ENCODE measurements at places on chromosomes 5 and 9.

DNA sequence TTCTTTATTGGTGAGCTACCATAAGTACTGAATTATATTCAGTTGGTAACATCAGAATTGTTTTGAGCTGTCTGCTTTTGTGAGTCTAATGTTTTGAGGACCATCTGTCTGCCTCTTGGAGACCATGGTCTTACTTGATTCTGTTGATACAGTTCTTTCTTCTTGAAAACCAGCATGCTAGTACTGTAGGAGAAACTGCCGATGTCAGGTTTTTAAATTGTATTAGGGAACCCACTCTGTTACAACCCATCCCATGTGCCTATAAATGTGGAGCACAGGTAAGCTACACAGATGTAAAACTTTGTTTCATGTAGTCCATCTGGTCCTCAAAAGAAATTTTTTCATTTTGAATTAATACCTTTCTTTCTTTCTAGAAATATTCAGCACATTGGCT, 103.4 kb upstream of the DMRTA1 start:
- no peak for DNase-seq

GRCh38 chr9:95171001-95171400, 146.5 kb downstream of the FANCC start:
- no peak for DNase-seq

DNA sequence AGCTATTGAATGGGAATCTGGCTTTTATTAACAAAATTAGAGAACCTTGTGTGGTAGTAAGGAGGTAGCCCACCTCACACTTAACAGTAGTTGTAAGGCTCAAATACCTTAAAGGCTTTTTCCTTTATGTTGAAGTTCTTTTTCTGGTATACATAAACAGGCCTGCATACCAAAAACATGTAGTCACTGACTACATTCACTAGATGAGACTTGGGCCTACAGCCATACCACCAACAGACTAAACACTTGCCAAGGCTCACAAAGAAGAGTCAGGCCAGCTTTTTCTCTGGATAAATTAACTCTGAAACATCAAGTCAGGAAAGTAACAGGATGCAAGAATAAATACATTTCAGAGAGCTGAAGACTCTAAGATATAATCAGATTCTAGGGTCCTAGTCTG, 78.6 kb upstream of the MPDZ start:
- no peak for DNase-seq

DNA sequence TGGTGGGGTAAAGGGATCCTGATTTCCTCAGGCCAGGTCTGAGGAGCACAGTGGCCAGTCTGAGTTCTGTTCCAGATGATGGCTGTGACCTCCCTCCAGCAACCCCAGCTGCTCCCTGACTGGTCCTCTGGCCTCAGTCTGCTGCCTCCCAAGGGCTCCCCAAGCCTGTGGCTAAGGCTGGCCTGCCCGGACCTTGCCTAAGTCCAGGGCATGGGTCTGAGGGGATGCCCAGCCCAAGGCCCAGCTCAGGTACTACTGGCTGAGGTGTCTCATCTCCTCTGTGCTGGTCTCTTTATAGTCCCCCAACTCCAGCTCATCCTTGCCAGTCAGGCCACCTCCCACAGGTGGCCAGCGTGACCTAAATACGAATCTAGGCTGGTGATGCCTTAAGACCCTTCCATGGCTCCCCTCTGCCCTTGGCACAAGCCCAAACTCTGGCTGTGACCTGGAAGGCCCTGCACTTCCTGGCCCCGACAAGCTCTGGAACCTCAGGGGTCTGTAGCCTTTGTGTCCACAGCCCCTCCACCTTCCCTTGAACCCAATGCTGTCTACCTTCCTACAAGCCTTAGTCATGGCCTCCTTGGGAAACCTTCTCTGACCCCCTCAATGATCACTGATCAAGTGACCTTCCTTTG, 9.8 kb downstream of the KIF12 start:
- DNase-seq = no peak

DNA sequence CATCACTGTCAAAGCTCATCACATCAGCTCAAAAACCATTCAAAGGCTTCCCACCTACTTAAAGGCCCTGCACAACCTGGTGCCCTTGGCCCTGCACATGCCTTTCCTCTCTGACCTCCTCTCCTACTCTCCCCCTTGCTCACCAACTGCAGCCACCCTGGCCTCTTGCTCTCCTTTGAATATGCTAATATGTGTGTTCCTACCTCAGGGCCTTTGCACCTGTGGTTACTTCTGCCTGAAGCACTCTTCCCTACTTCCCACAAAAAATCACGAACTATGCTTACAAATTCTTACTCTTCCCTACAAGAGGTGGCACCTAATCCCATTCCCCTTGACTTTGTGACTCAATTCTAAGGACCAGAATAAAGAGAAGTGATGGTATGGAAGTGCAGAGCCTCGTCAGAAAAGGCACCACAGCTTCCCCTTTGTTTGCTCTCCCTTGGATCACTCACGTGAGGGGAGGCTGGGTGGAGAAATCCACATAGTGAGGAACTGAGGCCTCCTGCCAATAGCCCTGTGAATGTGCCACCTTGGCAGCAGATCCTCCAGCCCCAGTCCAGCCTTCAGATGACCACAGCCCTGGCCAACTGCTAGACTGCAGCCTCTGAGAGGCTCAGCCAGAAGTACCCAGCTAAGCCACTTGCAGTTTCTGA, 3.2 kb upstream of the TMEM171 start:
- DNase-seq = no peak

DNA sequence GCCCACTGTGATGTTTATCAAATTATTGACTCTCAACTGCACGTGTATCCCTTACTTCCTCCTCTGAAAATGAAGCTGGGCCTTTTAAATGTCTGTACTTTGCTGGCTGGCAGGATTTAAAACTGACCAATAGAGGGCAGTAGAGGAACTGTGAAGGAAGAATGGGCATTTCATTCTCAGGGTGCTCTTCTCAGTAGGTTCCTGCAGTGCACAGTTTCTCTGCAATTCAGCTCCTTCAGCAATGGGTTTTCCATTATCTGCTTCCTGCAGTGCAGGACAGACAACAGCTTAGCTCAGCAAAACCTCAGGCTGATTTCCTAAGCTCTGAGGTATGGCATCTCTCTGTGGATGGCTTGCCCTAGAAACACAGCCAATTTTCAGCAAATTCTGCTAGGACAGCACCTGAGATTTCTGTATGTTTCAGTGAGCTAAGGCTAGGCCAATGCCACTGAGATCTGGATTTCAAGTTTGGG, 298.4 kb upstream of the PRDM9 start:
- peak; percentile 34 for DNase-seq

GRCh38 chr5:108720391-108720790, 27.3 kb upstream of the FER start:
- DNase-seq = no peak

DNA sequence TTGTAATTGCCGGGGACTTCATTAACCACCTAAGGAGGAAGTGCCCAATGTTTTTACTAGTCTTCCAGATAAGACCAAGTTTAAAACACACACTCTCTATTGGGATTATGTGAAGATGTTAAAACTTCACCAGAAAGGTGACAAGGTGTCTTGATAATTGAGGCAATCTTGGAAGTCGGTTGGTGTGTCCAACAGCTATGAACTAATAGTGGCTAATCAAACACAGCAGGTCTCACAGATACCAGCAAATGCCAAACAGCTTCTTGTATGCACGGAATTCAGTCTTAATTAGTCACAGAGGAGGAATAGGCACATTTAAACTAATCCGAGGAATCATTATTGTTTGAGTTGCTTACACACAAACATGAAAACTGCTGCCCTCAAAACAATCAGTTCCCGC, 214.5 kb downstream of the SEC61B start:
- no peak for DNase-seq

- no peak for DNase-seq
Measured at GRCh38 chr5:137234973-137235943, 263.9 kb downstream of the SPOCK1 start.

GRCh38 chr9:88746743-88747398, 211.9 kb downstream of the NXNL2 start:
- no peak for DNase-seq

- DNase-seq = no peak
Measured at GRCh38 chr9:126528111-126528510, 85.6 kb upstream of the LMX1B start.

DNA sequence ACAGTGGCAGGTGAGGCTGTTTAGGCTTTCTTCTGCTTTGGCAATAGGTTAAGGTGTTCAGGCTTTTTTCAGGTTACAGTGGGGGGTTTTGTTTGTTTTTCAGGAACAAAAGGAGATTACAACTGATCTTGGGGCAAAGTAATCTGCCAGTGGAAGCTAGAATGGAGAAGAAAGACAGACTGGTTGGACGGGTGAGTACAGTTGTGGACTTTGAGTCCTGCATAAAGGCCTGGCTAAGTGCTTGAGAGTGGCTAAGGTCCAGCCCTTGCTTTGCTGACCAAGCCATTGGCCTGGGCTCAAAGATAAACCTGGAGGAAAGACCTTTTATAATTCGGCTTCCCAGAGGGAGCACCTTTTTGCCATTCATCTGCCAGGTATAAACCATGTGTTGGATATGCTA, 63.1 kb downstream of the MTMR12 start:
- no peak for DNase-seq

DNA sequence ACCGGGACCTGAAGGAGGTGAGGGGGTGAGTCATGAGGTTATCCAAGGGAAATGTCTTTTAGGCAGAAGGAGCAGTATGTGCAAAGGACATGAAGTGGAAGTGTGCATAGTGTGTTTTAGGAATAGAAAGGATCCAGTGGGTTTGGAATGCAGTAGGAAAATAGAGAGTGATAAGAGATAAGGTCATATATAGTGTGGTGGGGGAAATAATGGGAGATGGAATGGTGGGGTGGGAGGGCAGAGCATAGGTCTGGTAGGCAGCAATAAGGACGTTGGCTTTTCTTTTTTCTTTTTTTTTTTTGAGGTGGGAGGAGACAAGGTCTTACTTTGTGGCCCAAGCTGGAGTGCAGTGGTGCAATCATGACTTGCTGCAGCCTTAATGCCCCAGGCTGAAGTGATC, 17.8 kb downstream of the SNX24 start:
- no peak for DNase-seq

DNA sequence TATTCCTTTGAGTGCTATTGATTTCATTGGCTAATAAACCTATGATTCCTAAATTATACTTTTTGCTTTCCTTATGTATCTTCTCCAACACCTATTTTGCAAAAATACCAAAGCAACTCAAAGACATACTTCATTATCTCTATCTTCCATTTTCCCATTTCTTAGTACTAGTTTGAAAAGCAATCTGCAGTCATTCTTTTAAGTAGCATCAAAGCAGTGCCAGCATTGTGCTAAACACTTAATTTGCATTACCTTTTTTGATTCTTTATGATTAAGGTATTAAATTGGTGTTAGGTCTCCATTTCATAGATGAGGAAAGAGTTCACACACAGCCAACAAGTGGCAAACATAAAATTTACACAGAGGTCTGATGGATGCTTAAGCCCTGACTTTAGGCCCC, 330.3 kb downstream of the ARL15 start:
- DNase-seq = no peak

- DNase-seq = no peak
Measured at GRCh38 chr5:172569861-172570558, 71.1 kb upstream of the NEURL1B start.

GRCh38 chr5:3377831-3378230, 217.8 kb upstream of the IRX1 start:
- no peak for DNase-seq

- DNase-seq = no peak
Measured at GRCh38 chr9:130663977-130664250, 480 bp upstream of the PRDM12 start.

- peak; percentile 79 for DNase-seq
Measured at GRCh38 chr5:179906795-179907555, 722 bp downstream of the TBC1D9B start.

DNA sequence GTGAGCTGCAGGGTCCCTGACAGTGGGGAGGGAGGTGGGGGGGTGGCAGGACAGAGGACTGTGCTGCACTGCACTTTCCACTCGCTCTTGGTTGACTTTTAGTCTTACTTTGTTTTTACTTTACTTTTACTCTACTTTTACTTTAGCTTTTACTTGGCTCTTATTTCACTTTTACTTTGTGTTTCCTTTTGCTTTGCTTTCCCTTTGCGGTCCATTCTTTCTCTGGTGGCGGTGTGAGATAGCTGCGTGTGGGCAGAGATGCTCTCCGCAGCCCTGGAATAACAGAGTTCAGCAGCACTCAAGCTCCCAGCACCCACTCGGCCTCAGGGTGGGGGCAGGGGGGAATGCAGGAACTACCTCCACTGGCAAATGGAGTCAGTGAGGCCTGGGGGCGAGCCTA, 4.7 kb downstream of the AK8 start:
- DNase-seq = no peak

GRCh38 chr9:127898433-127899127, 823 bp downstream of the ST6GALNAC6 start:
- peak; percentile 73 for DNase-seq

- DNase-seq = no peak
Measured at GRCh38 chr5:39450487-39450886, 25.7 kb upstream of the DAB2 start.

GRCh38 chr9:89536145-89536574, 38.2 kb upstream of the SEMA4D start:
- DNase-seq = no peak

- no peak for DNase-seq
Measured at GRCh38 chr5:86999951-87000350, 267.7 kb upstream of the RASA1 start.

DNA sequence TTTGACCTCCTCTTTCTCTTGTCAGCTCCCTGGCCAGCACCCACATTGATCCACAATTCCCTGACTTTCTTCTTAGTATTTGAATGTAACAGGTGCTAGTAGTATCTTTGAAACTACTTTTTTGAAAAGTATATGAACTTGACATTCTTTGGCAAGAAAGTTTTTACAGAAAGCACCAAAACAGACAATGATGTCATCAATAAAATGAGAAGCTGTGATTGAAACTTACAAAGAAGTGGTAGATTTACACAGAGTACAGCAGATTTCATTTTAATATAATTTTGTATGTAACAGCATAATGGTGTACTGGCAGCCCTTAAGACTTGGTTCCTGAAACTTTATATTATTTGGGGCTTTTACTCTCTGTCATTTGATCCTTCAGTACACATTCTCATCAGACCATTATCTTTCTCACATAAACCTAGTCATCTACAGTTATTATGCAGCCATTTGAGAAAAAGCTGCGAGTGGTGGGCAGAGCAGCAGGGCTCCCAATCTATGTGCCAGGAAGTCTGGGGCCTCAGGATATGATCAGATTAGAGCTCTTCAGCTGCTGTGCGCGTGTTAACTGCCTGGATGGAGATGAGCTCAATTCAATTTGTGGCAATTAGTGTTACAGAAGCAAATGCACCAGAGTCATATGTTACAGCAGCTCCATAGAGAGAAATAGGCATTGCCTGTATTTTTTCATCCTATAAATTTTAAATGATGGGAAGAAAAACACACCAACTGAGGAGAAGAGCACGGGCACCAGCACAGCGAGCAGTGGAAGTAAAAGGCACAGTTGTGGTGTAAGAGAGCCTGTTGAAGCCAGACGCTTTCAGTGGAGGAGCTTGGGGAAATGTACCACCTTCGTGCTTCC, 126.1 kb downstream of the STARD4 start:
- DNase-seq = peak; percentile 60

- DNase-seq = no peak
Measured at GRCh38 chr9:123365881-123366528, 10.0 kb downstream of the CRB2 start.

- DNase-seq = no peak
Measured at GRCh38 chr5:170217831-170218230, 15.0 kb upstream of the C5orf58 start.

- DNase-seq = peak; percentile 20
Measured at GRCh38 chr9:16726029-16726428, 144.4 kb downstream of the BNC2 start.

GRCh38 chr5:174459071-174459702, 265.2 kb upstream of the MSX2 start:
- DNase-seq = no peak

Measured in SK-N-SH (cell line).